Pancreas (tissue), 10 donors: ENCODE measurements at places on chromosomes 16 and 17.

DNA sequence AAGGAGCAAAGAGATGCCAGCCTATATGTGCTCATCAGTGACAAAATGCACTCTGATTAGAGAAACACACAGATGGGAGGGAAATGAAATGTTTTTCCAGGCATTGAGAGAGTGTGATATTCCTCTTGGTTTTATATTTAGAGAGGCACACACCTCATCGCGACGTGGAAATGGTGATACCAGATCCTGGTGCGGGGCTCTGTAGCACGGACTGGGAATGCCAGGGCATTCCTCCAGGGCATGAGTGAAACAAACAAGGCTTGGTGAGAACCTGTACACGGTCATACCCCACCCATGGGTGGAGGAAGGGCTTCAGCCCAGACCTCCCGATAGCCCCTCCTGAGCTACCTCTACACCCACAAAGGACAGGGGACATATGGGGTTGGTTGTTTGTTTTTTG is 280.2 kb downstream of the C16orf95 start:
- no peak for DNase-seq

- DNase-seq: peak; percentile 65
These were observed 20.5 kb downstream of the CDC42EP4 start for GRCh38 chr17:73291260-73291801.

DNA sequence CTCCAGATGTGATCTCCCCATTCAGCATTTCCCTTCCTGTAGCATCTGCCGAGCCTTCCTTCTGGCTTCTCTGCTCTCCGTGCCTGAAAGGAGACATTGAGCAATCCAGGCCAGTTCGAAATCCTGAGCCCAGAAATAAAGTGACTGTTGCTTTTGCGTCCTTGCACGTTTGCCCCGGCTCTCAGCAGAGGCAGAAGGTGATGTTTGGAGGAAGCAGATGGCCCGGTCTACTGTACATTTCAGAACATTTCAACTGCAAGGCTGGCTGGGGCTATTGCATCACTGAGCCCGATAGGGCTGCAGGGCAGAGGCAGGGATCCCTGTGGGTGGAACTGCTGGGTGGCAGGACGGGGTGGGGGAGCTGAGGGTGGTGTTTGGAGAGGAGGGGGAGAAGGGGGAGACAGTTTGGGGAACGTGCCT is 29.4 kb downstream of the IRF8 start:
- no peak for DNase-seq

- DNase-seq: peak; percentile 100
These were observed 15.8 kb upstream of the EEF2K start for GRCh38 chr16:22190081-22190775.

DNA sequence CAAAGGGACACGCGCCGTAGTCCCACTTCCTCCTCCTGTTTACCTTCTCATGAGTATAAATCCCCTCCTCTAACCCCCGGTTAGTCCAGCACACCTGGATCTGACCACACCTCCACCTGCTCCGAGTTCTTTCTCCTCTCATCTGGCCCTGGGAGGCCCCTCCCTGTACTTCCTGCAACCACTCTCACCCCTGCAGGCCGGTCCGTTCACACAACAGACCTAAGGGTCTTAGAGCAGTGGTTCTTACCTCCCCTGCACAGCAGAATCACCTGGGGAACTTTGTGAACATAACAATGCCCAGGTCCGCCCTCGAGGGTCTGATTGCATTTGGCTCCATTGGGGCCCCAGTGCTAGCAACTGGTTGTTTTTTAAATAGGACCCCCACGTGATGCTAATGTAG is 24.8 kb downstream of the TMEM114 start:
- no peak for DNase-seq

DNA sequence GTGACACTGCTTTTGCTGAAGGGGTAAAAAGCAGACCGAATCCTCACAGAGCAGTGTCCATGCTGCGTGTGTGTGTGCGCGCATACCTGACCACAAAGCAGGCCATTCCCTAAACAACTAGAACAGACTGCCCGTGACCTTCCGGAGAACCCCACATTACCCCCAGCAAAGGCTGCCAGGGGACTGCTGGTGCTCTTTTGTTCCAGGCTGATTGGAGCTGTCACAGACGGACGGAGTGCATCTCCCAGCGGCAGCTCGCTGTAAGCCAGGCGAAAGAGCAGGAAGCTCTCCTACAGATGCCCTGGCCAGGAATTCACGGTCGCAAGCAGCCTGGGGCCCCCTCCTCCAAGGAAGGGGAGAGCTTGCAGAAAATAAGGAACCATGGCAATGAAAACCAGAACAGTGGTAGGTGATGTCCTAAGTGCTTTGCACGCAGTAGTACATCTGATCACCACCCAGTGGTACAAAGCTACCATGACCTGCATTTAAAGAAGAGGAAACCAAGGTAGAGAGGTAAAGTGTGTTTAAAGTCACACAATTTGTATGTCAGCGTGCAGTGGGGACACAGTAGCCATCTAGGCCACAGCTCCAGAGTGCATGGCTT is 153.4 kb upstream of the DYNLRB2 start:
- DNase-seq: no peak

GRCh38 chr16:76988526-76988925 is 202.5 kb upstream of the MON1B start:
- no peak for DNase-seq

DNA sequence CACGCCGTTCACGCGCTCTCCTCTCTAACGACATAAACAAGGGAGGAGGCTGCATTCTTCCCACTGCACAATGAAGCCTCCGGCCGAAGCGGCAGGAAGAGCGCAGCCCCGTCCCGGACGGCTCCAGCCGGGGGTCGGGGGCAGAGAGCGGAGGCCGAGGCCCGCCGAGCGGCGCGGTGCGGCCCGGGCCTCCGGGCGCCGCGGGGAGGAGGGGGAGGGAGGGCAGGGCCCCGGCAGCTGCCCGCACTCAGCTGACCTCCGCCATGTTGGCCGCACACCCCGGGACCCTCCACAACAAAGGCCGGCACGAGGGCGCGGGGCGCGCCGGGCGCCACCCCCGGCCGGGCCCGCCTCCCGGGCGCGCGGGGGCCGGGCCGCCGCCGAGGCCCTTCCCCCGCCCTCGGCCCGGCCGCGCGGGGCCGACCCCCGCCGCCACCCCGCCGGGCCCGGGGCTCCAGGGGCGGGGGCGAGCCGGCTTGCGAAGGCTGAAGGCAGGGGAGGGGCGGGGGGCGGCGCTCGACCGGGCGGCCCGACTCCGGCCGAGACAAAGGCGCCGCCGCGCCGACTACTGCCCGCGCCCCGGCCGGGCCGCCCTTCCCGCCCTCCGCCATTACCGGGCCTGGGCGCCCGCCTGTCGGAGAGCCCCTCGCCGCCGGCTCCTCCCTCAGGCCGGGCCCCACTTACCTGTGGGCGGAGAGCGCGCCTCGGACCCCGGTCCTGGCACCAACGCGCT is 527 bp downstream of the SIAH1 start:
- peak; percentile 53 for DNase-seq
